ENCODE measurements at places on chromosomes 11 and 22.

DNA sequence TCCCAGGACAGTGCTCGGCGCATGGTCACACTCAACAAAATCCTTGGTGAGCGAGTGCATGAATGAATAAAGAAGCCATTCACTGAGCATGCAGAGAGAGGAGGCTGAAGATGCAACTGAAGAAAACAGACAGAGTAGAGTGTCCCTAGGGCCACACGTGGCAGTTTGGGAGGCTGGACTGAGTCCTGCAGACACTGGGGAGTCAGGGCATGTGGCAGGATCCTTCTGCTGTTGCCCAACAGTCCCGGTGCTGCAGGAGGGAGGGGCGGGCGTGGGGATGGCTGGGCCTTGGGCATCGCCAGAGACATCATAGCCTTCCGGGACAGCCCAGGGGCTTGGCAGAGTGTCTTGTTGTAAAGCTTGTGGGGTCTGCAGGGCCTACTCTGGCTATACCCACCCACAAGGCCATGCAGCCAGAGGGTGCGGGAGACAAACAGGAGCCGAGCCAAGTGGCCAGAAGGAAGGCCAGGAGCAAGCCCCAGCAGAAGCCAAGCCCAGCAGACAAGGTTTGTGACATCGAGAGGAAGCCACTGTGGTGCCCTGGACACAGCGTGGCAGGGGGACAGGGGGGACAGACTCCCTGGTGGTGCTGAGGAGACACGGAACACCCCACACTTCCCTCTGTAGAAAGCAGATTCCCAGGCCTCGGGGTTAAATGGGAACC is 26.7 kb upstream of the FBLN1 start:
- no peak for DNase-seq

- DNase-seq = no peak
Observed at GRCh38 chr11:12449961-12450715, 72.8 kb downstream of the PARVA start.

GRCh38 chr11:130737866-130738431 is 178.3 kb downstream of the SNX19 start:
- no peak for DNase-seq

GRCh38 chr22:44398856-44399837 is 86.4 kb upstream of the SHISAL1 start:
- no peak for DNase-seq

DNA sequence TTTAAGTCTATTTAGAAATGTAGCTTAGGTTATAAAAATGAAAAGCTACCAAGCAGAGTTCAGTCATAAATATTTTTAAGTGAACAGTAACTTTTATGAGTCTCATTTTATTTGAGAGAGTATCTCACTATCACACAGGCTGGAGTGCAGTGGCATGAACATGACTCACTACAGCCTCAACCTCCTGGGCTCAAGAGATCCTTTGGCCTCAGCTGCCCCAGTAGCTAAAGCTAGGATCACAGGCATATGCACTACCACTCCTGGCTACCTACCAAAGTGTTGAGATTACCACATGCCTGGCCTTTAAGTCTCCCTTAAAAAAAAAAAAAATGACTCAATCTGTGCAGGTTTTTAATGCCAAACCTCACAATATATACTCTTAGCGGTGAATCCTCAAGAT is 34.7 kb upstream of the CLNS1A start:
- DNase-seq = no peak

- DNase-seq = no peak
Observed at GRCh38 chr22:20396639-20397038, 2.7 kb downstream of the ZNF74 start.

DNA sequence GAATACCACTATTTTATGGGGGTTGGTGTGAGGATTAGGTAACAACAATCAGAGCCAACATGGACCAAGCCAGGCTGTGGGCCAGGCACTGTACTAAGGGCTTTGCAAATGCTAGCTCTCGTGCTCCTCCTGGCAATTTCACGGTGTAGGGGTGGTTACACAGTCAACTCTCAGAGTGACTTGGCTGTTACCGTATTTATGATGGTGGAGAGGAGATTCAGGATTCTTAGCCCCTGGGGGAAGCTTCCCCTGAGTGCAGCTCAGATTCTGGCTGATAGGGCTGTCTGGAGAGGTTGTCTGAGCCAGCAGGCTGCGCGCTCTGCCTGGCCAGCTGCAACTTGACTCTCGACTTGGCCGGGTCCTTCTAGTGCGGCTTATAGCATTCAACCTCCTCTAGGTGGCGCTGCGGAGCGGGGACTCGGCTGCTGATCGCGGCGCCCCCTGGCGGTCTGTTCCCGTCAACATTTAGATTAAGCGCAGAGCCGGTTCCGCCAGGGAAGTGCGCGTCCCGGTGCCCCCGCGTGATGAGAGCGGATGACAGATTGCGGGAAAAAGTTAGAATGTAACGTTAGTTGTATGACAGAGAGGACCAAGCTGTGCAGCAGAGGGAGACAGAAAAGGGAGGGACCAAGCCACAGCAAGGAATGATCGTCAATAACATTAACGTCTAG is 4.5 kb upstream of the NCF4 start:
- peak; percentile 85 for DNase-seq

Measured in lung microvascular endothelial cell (primary cell).